ENCODE measurements at places on chromosomes 3 and 15. TPM values are rescaled to one million over a fixed set of nuclear protein-coding genes. Genes with fewer than 3 reads are reported as not detected.

Gene PLEKHO2
- 21.4 TPM for total RNA-seq

Gene TGM4
- total RNA-seq = 0.05 TPM

DNA sequence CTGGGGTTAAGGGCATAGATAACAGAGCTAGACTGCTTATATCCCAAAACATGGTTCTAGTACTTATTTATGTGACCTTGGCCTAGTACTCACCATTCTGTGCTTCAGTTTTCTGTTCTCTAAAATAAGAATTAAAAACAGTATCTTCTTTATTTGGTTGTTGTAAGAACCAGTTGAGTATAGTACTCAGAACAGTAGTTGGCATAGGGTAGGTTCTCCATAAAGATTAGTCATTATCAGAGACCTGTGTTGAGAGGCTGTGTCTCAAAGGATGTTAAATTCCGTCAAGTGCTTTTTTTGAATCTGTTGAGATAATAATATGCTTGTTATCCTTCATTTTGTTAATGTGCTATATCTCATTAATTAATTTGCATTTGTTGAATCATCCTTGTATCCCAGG lies 47.4 kb upstream of the OSTN start:
- no peaks in the 10 kb centered on the region for H3K4me1 ChIP-seq
- no peaks in the 10 kb centered on the region for H3K27me3 ChIP-seq
- no peak for DNase-seq
- no peak overlapping the region for H3K4me3 ChIP-seq
- no peak overlapping the region for H3K27ac ChIP-seq
- H3K36me3 ChIP-seq = no peaks in the 10 kb centered on the region

Gene ARMC8
- 42.9 TPM for total RNA-seq

Gene ITPR1
- total RNA-seq = 7.5 TPM

Gene KIF15
- 26.1 TPM for total RNA-seq

GRCh38 chr3:149023951-149024350 lies 32.6 kb downstream of the GYG1 start:
- DNase-seq = no peak
- H3K27ac ChIP-seq = no peak overlapping the region
- H3K36me3 ChIP-seq = peaks cover 45% of the 10 kb centered on the region
- H3K4me3 ChIP-seq = no peak overlapping the region

DNA sequence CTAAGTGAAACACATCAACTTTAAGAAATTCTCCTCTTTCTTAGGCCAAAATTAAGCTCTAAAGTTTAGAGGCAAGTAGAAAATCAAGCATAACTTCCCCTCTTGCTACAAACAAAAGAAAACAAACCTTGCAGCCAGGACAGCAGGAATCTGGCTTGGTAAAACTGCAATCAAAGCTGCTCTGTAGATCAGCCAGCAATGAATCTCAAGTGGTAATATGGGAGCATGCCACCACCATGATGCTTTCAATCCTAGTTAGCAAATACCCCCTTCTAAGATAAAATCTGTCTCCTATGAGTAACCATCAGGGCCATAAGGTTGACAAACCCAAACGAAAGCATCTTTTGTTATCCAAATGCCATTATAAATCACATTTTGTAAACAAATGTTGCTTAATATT lies 208.3 kb upstream of the PLSCR5 start:
- no peaks in the 10 kb centered on the region for H3K27me3 ChIP-seq
- H3K27ac ChIP-seq = no peak overlapping the region
- DNase-seq = no peak
- no peaks in the 10 kb centered on the region for H3K36me3 ChIP-seq
- H3K4me3 ChIP-seq = no peak overlapping the region

GRCh38 chr15:34933432-34933975 lies 36.0 kb downstream of the AQR start:
- H3K27me3 ChIP-seq = no peaks in the 10 kb centered on the region
- no peaks in the 10 kb centered on the region for H3K4me1 ChIP-seq
- DNase-seq = no peak

DNA sequence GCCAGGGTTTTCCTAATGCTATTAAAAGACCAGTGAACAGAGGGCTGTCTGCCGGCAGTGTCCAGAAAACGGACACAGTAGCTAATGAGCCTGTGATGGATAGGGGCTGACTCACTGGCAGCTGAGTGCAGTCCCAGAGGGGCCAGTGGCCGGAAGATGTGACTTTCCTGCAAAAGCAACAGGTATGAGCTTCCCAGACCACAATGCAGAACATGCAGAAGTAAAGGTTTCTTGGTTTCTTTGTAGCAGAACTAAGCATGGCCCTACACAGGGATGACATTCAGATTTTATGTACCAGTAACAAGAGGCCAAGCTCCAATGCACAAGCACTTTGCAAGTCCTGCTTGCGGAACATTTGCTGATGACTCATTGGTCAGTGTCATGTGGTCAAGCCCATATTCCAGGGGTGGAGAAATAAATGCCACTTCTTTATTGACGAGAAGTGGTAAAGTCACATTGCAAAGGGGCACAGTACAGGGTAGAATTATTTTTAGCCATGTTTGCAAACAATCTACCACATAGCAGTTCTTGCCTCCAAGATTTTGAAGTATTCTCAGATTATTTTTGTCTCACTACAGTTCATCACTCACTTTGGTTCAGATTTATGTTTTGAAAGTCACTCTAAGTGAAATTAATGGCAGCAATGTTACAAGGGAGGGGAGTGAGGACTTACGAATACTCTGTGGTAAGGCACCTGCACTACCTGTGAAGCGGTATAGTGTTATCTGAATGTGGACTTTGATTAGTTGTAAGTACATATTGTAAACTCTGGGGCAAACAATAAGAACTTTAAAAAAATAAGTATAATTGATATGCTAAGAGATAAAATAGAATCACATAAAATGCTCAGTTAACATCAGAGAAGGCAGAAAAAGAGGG lies 263.3 kb downstream of the ABHD5 start:
- no peaks in the 10 kb centered on the region for H3K4me1 ChIP-seq
- H3K36me3 ChIP-seq = no peaks in the 10 kb centered on the region
- no peak overlapping the region for H3K27ac ChIP-seq
- H3K4me3 ChIP-seq = no peak overlapping the region
- no peak for DNase-seq

DNA sequence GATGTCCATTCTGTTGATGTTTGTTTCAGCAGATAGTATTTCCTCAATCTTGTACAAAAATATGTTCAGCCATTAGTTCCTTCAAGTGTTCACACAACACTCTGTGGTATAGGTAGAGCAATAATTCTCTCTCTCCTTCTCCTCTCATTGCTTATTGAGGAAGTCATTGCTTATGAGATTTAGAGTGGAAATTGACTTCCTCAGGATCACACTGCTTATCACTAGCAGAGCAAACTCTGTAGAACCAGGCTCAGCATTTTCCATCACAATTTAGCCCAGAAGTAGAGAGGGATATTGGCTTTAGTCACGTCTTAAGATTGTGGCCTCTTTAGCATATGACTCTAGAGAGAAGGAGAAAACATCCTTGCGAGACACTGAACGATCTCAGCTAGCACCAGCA lies 31.2 kb downstream of the RAB11A start:
- no peak overlapping the region for H3K27ac ChIP-seq
- H3K27me3 ChIP-seq = no peaks in the 10 kb centered on the region
- H3K4me3 ChIP-seq = no peak overlapping the region
- H3K4me1 ChIP-seq = peaks cover 13% of the 10 kb centered on the region
- no peak for DNase-seq

DNA sequence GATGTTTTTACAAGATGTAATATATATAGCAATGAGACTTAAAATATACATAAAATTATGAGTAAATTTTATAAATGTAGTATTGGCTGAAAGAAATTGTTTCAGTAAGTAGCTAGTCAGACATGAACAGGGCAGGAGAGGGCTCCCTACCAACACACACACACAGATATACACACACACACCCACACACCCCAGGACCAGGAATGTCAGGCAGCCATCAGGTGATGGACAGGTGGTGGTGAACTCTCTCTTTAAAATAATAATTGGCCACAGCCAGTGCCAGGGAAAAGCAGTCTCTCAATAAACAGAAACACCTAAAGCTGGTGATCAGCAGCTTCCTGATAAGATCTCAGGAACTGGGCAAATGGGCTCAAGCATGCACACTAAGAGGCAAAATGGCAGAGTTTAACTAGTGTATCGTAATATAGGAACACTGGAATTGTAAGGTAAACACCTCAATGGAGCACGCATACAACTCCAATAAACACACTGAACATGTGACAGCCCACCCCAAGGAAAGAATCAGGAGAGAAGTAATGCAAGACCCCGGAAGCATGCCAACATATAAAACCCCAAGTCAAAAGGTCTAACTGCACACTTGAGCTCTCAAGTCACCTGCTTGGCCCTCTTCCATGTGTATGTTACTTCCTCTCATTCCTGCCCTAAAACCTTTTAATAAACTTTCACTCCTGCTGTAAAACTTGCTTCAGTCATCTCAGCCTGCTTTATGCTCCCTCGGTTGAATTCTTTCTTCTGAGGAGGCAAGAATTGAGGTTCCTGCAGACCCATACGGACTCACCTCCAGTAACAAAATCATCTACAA lies 1034.1 kb upstream of the SEMA6D start:
- no peak overlapping the region for H3K27ac ChIP-seq
- DNase-seq = no peak
- no peaks in the 10 kb centered on the region for H3K4me1 ChIP-seq
- H3K27me3 ChIP-seq = no peaks in the 10 kb centered on the region

DNA sequence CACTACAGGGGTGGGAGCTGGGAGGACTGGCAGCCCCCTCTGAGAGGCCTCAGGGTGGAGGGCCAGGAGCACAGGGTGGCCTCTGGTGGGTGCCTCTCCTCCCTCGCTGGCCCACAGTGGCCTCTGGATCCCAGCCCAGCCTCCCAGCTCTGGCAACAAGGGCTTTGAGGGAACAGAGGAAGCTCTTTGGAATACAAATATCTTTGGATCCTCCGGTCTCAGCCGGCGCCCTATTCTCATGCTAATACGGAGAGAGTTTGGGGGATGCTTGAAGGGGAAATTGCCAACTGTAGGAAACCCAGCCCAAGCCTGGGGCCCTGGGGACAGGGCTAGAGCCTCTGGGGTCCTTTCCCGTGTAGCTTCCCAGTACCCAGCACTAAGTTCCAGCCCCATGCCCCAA lies 33.4 kb upstream of the INSYN1 start:
- H3K27me3 ChIP-seq = no peaks in the 10 kb centered on the region
- H3K27ac ChIP-seq = no peak overlapping the region
- no peak overlapping the region for H3K4me3 ChIP-seq

DNA sequence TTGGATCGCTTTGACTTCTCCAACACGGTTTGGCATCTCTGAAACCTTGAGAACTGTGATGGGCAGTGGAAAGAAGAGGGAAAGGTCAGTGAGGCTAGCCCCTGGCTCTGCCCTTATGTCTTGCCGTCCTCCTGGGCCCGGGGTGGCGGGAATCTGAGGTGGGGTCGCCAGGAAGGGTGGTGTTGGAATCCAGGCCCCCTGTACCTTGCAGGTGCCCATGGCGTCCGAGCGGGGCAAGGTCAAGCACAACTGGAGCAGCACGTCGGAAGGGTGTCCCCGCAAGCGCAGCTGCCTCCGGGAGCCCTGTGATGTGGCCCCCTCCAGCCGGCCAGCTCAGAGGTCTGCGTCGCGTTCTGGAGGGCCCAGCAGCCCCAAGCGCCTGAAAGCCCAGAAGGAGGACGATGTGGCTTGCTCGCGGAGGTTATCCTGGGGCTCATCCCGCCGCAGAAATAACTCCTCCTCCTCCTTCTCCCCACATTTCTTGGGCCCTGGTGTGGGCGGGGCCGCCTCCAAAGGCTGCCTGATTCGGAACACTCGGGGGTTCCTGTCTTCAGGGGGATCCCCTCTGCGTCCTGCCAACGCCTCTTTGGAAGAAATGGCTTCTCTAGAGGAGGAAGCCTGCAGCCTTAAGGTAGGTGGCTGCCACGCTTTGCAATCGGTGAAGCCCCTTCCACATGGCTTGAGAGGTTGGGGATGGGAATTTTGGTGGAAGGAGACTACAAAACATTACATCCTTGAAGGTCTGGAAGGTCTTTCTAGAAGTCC lies 907 bp downstream of the TATDN2 start:
- H3K36me3 ChIP-seq = peaks cover 46% of the 10 kb centered on the region
- H3K27ac ChIP-seq = peak overlapping the region; percentile 64
- no peak for DNase-seq
